ENCODE measurements at places on chromosomes 11 and 22.

DNA sequence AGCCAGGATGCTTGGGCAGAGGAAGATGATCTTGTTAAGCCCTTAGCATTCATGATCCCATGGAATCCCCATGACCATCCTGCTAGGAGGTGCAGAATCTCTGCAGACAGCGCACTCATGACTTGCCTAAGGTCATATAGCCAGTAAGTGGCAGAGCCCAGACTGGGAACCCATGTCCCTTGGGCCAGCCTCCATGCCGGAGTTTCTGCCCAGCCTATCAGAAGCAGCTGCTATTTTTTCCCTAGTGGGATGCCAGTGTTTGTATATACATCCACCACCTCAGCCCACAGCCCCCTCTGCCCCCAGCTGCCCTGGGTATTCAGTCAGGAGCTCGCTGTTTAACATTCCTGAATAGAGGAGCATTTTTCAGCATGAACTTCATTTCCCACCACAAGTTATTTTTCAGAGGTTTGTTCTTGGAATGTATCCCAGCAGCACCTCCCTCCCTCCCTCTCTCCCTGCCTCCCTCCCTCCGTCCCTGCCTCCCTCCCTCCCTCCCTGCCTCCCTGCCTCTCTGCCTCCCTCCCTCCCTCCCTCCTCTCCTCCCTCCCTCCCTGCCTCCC lies 34.4 kb upstream of the SUSD2 start:
- DNase-seq, result no peak

- peak; percentile 42 for DNase-seq
These were observed 14.3 kb downstream of the OR2AG2 start for GRCh38 chr11:6757373-6757967.

DNA sequence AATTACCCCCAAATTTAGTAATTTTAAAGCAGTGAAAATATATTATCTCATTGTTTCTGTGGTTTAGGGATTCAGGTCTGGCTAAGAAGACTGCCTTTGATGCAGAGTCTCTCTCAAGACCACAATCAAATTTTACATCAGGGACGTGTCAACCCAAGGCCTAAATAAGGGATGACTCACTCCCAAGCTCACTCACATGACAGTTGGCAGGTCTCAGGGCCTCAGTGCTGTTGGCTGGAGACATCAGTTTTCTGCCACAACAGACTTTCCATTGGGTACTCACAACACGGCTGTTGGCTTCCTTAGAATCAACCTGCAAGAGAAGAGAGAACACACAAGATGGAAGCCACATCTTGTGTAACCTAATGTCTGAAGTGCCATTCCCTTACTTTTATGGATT lies 377.3 kb downstream of the FAM181B start:
- no peak for DNase-seq

GRCh38 chr22:45317551-45318167 lies 7.9 kb downstream of the FAM118A start:
- DNase-seq, result peak; percentile 18

DNA sequence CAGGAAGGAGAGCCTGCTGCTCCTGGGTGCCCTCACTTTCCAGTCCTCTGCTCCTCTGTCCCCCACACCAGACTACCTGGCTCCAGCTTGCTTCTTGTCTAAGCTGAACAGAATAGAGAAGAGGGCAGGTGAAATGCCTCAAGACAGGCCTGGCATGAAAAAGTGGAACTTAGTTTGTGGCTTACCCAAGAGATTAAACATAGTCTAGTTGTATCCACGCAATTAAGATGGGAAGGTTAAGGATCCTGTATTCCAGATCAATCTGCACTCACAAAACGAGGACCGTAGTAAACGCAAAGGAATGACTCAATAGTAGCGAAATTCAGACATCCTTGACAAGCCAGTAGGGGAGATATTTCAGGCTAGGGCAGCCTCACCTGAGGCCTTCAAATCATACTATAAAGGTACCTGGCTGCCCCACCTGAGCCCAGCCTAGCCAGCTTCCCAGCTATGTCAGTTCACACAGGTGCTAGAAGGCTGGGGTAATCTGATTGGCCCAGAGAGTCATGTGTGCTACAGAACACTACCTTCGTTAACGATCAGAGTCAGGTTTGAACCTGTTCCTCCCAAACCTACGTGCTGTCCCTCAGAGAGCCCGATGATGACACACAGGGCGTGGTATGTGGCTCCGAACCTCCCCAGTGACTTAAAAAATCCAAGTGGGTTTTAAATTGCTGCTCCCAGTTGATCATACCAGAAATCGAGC lies 46.5 kb downstream of the AHNAK start:
- DNase-seq, result no peak

DNA sequence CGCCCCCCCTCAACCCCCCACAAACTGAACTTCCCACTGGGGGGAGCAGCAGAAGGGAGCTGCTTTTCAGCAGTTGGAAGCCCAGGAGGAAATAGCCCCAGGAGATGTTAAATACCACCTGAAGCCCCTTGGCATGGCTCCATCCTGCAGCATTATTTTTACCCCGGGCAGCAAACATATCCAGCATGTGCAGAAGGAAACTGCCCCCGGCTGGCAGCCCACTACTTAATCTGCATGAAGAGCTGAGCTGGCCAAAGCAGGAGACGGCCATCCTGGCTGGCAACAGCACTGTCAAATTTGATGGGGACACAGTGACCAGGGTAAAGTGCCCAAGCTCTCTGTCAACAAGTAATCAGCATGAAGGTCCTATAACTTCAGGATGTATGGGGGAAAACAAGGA lies 32.0 kb downstream of the BUD13 start:
- DNase-seq, result no peak

DNA sequence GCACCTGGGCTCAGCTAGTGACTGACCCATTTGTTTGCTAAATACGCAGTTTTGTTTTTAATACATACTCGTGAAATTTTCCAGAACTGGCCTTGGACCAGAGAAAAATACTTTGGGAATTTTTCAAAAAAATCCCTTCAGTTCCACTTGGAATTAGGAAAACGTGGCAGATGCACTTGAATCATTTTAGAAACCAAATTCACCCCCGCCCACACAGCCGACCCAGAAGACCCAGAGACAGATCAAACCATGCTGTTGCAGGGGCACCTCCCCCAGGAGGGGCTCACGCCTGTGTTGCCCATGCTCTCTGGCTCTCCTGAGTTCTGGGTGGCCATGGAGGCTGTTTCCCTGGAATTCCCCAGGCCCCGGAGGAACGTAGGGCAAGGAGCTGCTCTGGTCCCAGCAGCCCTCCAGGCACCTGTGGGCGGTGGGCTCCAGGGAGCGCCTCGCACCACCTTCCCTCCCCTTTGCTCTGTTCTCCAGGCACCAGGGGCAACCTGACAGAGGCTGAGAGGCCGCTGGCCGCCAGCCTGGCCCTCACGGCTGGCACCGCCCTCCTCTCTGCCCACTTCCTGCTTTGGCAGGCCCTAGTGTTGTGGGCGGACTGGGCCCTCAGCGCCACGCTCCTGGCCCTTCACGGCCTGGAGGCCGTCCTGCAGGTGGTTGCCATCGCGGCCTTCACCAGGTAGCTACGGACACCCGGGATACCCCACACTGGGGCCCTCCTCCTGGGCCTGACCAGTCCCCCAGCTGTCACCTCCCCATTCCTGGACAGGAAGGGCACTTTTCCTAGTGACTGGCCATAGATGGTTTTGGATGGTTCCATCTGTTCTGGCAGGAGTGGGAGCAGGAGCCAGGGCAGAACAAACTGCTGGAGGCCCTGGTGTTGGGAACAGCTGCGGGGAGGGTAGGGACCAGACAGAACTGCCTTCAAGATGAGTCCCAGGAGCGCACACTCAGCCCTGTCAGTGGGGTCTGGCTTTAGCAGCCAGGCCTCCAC lies 3.3 kb upstream of the EPS8L2 start:
- no peak for DNase-seq

DNA sequence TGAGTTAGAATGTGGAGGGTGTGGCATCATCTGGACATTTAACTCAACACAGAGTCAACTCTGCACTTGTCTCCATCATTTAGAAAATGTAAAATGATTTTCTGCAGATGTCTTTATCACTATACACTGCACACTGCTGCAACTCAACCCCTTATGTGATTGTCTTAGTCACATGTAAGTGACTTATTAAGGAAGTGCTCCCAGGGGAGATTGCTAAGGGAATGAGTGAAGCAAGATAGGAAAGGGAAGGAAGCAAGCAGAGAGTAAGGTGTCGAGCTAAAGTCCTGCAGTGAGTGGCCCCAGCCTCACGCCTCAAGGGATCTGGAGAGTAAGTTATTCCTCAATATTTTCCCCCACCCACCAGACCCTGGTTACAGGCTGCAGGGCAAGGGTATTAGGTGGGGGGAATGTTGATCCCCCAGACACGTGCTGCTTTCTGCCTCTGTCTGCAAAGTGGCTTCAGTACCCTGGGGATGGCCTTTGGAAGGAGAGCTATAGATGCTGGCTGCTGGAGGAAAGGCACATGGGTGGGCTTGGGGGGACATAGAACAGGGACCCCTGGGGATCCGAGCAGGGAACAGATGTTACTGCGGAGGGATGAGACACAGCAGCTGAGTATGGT lies 7.2 kb upstream of the CBX6 start:
- DNase-seq, result no peak

DNA sequence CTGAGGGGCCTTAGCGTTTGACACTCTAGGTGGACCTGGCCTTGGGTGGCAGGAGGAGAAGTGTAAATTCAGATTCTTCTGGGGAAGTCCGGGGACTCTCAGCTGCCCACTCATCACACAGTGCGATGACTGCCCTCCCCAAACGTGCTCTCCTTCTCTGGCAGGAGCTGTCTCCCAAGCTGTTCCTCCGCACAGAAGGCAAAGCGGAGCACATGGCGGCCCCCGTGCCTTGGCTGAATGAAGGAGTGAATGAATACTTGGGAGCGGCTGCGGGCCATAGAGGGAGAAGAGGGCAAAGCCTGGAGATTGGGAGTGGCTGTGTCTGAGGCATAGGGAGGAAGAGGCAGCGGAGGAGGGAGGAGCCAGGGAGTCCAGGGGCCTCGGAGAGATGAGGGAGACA lies 6.9 kb upstream of the NAA40 start:
- no peak for DNase-seq

DNA sequence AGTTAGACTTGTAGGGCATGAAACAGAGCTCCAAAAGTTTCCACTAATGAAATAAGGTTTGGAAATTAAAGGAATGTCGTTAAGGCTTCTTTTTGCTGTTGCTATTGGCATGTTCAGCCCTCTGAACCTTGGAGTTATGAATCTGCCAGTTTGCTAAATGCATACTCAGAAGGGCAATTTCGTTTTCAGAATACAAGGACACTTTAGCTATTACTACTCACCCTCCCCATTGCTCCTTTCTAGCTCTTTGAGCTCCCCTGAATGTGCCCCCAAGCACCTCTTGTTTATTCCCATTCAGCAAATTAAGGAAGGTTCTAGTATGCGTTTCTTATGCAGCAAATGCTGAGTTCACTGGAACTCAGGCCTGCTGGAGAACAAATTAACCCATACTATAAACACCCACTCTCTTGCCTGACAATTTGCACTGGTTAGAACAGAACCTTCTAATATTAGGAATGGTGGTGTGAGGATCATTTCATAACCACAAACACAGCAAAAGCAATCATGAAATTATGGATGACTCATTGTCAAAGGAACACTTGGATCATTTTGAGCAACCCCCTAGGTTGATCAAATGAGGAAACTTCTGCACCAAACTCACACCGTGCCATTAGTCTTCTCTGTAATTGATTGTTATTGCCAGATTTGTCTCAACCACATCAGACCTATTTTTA lies 26.2 kb upstream of the LIN7C start:
- DNase-seq, result no peak

DNA sequence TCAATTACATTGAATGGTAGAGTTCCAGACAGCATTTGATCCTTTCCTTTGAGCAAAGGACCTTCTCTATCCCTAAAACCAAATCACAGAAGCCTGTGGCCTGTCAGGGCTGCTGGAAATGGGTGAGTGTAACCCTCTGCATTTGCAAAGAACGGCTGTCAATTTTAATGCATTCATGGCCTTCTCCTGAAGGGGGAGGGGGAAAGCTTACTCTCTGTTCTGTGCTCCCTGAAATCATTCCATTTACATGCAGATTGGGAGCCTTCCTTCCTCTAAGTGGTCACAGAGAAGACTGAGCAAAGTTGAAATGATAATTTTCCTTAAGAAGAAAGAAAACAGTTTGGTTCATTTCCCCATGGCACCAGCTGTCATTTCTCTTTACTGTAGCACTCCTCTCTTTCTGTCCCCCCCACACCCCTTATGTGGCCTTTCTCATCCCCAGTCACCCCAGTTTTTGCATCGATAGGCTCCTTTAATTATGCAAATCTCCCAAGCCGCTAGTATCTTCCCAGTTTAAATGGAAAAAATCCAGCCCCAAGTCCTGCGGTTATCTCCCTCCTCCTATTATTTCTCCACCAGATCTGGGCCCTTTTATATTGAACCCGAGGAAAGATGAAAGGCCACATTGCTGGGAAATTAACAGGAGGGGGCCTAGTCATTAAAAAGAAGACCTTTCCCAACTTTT lies 109.4 kb upstream of the KIRREL3 start:
- DNase-seq, result no peak

DNA sequence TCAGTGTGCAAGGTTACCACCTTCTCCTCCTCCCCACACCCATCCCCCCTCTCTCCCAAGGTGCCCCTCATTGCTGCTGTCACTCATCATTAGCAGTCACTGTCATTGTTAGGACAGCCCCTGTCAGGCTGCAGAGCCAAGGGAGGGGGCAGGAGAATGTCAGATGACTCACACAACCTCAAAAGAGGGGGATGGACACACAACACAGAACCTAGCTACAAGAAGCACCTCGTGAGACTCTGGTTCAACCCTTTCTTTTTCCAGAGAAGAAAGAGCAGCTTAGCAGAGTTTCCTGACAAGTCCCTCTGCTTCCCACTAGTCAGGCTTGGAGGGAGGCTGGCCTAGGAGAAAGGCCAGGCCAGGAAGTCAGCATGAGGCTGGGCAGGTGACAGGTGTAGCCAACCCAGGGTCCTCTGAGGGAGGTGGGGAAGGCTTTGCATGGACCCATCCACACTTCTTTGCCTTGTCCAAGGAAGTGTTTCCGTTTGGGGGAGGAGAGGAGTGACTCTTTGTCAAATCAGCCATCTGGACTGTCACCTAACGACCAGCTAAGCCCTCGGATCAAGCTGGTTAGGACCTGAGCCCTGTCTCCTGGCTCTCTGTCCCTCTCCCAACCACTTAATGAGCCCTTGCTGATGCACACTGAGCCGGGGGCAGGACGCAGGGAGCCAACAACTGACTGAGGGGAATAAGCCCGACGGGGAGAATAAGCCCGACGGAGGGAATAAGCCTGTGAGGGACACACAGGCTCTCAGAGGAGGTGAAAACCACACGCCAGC lies 18.3 kb downstream of the ADORA2A start:
- no peak for DNase-seq

- peak; percentile 71 for DNase-seq
These were observed 85.5 kb downstream of the ST3GAL4 start for GRCh38 chr11:126440792-126441514.

- DNase-seq, result no peak
These were observed 21.5 kb downstream of the SHISAL1 start for GRCh38 chr22:44291265-44291664.

- DNase-seq, result no peak
These were observed 38.0 kb downstream of the EXT2 start for GRCh38 chr11:44133335-44133946.

Data from effector memory CD8-positive, alpha-beta T cell (primary cell).